Naive thymus-derived CD4-positive, alpha-beta T cell (primary cell): ENCODE measurements at places on chromosomes 3 and 15.

DNA sequence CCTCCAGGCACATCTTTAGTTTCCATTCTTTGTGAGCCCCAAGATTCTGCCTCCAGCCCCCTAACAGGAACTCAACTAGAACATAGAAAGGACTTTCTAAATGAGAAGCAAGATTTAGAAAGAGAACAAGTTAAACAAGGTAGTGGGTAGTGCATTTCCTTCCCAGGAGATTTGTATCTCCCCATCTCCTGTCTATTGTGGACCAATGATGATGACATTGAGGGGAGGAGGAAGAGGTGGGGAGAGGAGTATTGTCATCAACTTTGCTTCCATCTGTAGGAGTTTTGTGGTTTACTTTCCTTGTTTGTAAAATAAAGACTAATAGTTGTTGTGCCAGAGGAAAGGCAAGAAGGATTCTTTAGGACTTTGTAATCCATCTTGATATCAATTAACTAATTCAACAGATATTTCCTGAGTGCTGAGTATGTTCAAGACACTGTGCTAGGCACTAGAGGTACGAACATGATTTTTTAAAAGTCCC lies 235.3 kb upstream of the ROPN1 start:
- no peak for DNase-seq

- no peak for DNase-seq
These were observed 2.1 kb upstream of the SMCO1 start for GRCh38 chr3:196517162-196517800.

DNA sequence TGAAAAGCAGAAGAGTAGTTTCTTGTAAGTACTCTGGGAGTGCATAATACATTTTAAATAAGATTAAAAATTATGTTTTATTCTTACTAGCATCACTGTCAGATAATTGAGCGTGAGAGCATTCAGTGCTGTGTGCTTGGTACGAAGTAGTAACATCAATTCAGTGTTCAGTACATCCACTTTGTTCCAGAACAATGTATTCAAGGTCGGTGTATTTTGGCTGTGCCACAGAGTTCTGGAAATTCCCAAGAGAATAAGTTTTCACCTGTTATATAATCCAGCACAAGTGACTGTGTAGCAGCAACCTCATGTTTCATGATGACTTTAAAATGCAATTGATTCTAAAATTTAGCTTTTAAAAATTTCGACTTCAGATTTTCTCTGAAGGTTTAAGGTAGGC lies 130.6 kb downstream of the IGF1R start:
- DNase-seq, result no peak

DNA sequence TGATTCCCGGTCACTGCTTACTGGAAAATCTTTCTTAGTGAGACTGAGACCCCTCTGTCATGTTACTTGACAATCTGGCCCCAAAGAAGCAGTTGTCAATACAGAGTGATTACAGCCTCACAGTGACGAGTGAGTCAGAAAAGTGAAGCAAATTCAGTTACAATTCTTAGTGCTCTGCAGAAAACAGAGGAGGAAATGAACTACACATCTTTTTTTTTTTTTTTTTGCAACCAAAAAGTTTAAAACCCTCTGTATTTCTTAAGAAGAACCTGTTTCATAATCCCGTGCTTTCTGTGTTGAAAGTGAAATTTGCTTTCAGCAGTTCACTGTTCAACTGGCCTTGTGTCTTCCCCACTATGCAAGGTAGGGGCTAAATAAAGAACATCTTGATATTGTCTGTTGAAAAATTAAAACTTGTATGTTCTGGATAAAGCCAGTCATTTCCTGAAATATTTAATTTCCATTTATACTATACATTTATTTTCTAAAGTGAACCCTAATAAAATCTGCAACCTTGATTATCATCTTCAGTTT lies 1.9 kb downstream of the AQP9 start:
- no peak for DNase-seq

GRCh38 chr3:45549961-45550360 lies 44.6 kb upstream of the LIMD1 start:
- no peak for DNase-seq
